Osteoblast (primary cell): ENCODE measurements at places on chromosomes 6 and 20. TPM values are rescaled to one million over a fixed set of nuclear protein-coding genes. Genes with fewer than 3 reads are reported as not detected.

- peaks cover 4% of the 10 kb centered on the region for H3K4me1 ChIP-seq
- no peaks in the 10 kb centered on the region for H3K27me3 ChIP-seq
- H3K36me3 ChIP-seq = no peaks in the 10 kb centered on the region
- no peak for DNase-seq
Measured at GRCh38 chr6:157510323-157511188, 129.6 kb downstream of the ZDHHC14 start.

GRCh38 chr6:100886076-100886475 lies 4.9 kb upstream of the ASCC3 start:
- H3K36me3 ChIP-seq = no peaks in the 10 kb centered on the region
- no peak for DNase-seq
- no peaks in the 10 kb centered on the region for H3K27me3 ChIP-seq
- H3K4me1 ChIP-seq = peaks cover 4% of the 10 kb centered on the region

The TAF8 gene
- 16.3 and 16.5 TPM in 2 replicates for total RNA-seq

DNA sequence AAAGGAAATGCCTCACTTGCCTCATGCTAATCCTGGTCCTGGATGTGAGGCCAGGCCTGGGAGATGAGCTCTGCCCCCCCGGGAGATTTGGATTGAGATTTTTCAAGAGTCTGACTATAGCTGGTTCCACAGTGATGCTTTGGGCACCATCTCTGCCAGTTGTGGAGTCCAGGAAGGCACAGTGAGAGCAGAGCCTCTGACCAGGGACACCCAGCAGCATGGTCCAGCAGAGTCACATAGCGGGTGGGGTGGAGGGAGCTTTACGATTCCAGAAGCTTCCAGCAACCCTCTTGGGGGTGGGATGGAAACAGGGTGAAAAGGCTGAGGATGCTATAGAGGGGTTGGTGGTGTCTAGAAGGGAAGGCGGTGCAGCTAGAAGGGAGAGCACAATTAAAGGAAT lies 8.7 kb downstream of the SLC32A1 start:
- no peak overlapping the region for H3K4me3 ChIP-seq
- no peak for DNase-seq
- peaks cover 8% of the 10 kb centered on the region for H3K4me1 ChIP-seq
- H3K27ac ChIP-seq = no peak overlapping the region
- peaks cover 71% of the 10 kb centered on the region for H3K27me3 ChIP-seq

DNA sequence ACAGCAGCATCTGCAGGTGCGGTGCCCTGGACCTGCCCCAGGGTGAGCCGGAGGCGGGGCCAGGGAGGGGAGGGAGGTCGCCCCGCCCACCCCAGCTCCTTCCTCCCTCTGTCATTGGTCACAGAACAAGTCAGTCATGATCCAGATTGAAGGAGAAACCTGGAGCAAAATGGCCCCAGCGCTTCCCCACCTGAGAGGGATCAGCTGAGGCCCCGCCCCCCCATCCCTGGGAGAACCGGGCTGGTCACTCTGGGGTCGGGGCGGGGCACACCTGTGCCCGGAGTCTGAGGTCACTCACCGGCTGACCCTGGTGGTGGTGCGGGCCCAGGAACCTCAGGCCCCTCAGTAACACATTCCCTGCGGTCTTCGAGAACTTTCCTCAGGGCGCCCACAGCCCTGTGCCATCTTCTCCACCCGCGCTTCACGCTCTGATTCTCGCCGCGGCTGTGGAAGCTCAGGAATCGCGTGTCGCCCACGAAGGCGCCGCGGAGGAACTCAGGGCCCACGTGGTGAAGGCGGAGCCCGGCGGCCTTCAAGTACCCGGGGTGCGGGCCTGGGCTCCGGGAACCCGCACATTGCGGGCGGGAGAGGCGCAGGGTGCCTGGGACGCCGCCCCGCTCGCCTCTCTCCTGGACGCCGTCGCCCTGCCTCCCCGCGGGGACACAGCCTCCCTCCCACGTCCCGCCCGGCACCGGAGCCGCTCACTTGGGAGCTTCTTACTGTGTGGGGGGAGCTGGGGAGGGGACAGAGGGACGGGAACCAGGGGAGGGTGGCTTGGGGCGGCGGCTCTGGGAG lies 36.4 kb upstream of the HLA-C start:
- peaks cover 49% of the 10 kb centered on the region for H3K27me3 ChIP-seq
- no peaks in the 10 kb centered on the region for H3K4me1 ChIP-seq
- H3K4me3 ChIP-seq = no peak overlapping the region
- H3K27ac ChIP-seq = no peak overlapping the region

- no peaks in the 10 kb centered on the region for H3K27me3 ChIP-seq
- no peak overlapping the region for H3K4me3 ChIP-seq
- H3K27ac ChIP-seq = no peak overlapping the region
- no peaks in the 10 kb centered on the region for H3K36me3 ChIP-seq
- H3K4me1 ChIP-seq = no peaks in the 10 kb centered on the region
- no peak for DNase-seq
Measured at GRCh38 chr20:9482180-9482579, 32.2 kb upstream of the LAMP5 start.

- H3K27ac ChIP-seq = no peak overlapping the region
- no peaks in the 10 kb centered on the region for H3K36me3 ChIP-seq
- no peak for DNase-seq
- no peak overlapping the region for H3K4me3 ChIP-seq
- peaks cover 8% of the 10 kb centered on the region for H3K27me3 ChIP-seq
Measured at GRCh38 chr20:61901392-61902220, 164.1 kb downstream of the TAF4 start.

GRCh38 chr20:48604426-48604825 lies 223.4 kb downstream of the PREX1 start:
- no peaks in the 10 kb centered on the region for H3K36me3 ChIP-seq
- no peak overlapping the region for H3K27ac ChIP-seq
- H3K4me3 ChIP-seq = no peak overlapping the region
- no peaks in the 10 kb centered on the region for H3K4me1 ChIP-seq
- DNase-seq = no peak
- H3K27me3 ChIP-seq = peaks cover 11% of the 10 kb centered on the region

DNA sequence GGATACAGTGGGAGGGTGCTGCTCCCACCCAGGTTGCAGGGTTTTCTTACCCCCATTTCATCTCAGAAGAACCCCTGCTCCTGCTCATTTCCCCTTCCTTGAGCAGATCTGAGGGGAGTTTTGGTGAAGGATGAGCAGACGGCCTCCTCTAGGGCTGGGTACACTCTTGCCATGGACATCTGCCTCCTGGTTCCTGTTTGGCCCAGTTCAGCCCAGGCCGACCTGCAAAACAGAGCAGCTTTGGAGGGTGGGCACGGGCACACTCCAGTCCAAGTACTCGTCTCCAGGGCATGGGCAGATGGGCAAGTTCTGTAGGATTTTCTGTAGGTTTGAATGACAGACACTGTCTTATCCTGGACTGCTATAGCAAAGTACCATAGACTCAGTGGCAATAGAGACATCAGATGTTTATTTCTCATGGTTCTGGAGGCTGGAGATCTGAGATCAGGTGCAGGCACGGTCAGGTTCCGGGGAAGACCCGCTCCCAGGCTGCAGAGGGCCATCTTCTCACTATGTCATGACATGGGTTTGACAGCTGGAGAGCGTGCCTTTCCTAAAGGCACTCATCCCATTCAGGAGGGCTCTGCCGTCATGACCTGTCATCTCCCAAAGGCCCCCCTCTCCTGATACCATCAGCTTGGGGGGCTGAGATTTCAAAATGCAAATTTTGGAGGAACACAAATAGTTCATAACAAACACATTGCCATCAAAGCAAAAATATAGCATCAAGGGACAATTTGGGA lies 6.2 kb downstream of the NPBWR2 start:
- H3K4me3 ChIP-seq = no peak overlapping the region
- DNase-seq = no peak
- no peaks in the 10 kb centered on the region for H3K36me3 ChIP-seq
- no peaks in the 10 kb centered on the region for H3K4me1 ChIP-seq
- H3K27ac ChIP-seq = no peak overlapping the region
- H3K27me3 ChIP-seq = peaks cover 35% of the 10 kb centered on the region

The TCF21 gene
- total RNA-seq = not detected in 2 replicates

DNA sequence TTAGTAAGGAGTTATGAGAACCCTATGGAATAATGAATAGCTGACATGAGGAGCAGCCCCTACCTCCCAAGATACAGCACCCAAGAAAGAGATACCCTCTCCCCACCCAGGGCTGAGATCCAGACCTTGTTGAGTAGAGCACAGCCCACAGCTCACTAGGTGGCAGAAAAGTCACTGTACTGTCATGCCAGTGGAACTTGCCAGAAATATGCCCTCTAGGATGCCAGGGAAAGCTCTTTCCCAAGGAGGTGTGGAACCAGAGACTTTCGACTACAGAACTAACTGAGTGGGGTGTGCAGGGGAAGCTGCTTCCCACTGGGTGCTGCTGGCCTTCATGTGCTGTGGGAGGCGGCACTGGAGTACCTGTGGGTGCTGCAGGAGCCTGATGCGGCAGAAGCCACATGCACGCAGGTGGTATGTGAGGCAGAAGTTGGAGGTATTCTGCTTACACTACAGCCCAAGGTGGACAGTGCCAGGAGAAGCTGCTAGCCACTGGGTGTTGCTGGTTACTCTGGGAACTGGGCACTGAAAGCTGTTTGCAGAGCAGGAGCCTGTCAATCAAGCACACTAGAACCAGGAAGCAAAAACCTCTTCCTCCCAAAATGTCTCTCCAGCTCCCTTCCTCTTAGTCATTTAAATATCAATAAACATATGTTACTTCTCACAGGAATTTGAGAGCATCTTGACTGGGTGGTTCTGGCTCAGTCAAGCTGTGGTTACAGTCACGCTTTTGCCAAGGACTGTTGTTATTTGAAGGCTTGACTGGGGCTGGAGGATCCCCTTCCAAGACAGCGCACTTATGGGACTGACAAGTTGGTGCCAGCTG lies 17.8 kb downstream of the ARMC12 start:
- no peaks in the 10 kb centered on the region for H3K4me1 ChIP-seq
- no peaks in the 10 kb centered on the region for H3K27me3 ChIP-seq
- no peaks in the 10 kb centered on the region for H3K36me3 ChIP-seq
- DNase-seq = peak; percentile 69
- no peak overlapping the region for H3K4me3 ChIP-seq
- H3K27ac ChIP-seq = no peak overlapping the region

- H3K4me3 ChIP-seq = no peak overlapping the region
- no peak for DNase-seq
- no peak overlapping the region for H3K27ac ChIP-seq
- no peaks in the 10 kb centered on the region for H3K36me3 ChIP-seq
- peaks cover 91% of the 10 kb centered on the region for H3K27me3 ChIP-seq
- no peaks in the 10 kb centered on the region for H3K4me1 ChIP-seq
Measured at GRCh38 chr6:104955491-104955890, 1.4 kb upstream of the LIN28B start.

GRCh38 chr6:57044568-57044967 lies 1.9 kb upstream of the KIAA1586 start:
- no peak for DNase-seq
- no peak overlapping the region for H3K27ac ChIP-seq
- no peak overlapping the region for H3K4me3 ChIP-seq
- H3K4me1 ChIP-seq = peaks cover 10% of the 10 kb centered on the region
- H3K36me3 ChIP-seq = no peaks in the 10 kb centered on the region

- H3K27ac ChIP-seq = no peak overlapping the region
- H3K4me1 ChIP-seq = peaks cover 13% of the 10 kb centered on the region
- H3K4me3 ChIP-seq = no peak overlapping the region
Measured at GRCh38 chr20:41432746-41433145, 66.1 kb upstream of the EMILIN3 start.

The NHLRC1 gene
- 2.4 and 2.9 TPM in 2 replicates for total RNA-seq

GRCh38 chr6:37054580-37054979 lies 49.1 kb downstream of the FGD2 start:
- no peaks in the 10 kb centered on the region for H3K36me3 ChIP-seq
- H3K4me3 ChIP-seq = no peak overlapping the region
- DNase-seq = peak; percentile 49
- no peaks in the 10 kb centered on the region for H3K27me3 ChIP-seq
- peaks cover 5% of the 10 kb centered on the region for H3K4me1 ChIP-seq

GRCh38 chr6:151869345-151869744 lies 61.9 kb downstream of the ESR1 start:
- peaks cover 7% of the 10 kb centered on the region for H3K4me1 ChIP-seq
- no peak overlapping the region for H3K27ac ChIP-seq
- no peak overlapping the region for H3K4me3 ChIP-seq
- H3K36me3 ChIP-seq = no peaks in the 10 kb centered on the region

GRCh38 chr6:129859524-129859923 lies 1.6 kb downstream of the TMEM244 start:
- peak overlapping the region; percentile 78 for H3K27ac ChIP-seq
- peaks cover 22% of the 10 kb centered on the region for H3K4me1 ChIP-seq
- no peak for DNase-seq
- no peaks in the 10 kb centered on the region for H3K36me3 ChIP-seq
- H3K4me3 ChIP-seq = no peak overlapping the region
- H3K27me3 ChIP-seq = no peaks in the 10 kb centered on the region

The OPRL1 gene
- total RNA-seq = 0.59 and 0.72 TPM in 2 replicates

GRCh38 chr6:130158056-130158455 lies 64.7 kb downstream of the SAMD3 start:
- H3K4me3 ChIP-seq = no peak overlapping the region
- H3K4me1 ChIP-seq = no peaks in the 10 kb centered on the region
- no peaks in the 10 kb centered on the region for H3K36me3 ChIP-seq
- DNase-seq = no peak

DNA sequence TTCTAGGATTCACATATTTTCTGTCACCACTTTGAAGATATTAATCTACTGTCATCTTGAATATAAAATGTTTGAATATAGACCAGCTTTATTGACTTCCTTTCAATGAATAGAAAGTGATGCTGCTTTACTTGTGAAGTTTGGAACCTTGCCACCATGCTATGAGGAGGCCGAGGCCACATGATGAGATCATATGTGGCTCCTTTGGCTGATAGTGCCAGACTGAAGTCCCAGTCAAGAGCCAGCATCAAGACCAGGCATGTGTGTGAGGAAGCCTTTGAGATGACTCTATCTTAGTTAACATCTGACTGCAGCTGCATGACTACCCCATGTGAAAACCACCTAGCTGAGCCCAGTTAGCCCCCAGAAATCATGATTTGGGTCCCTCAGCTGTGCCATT lies 169.5 kb downstream of the OTOR start:
- no peak for DNase-seq
- peaks cover 5% of the 10 kb centered on the region for H3K4me1 ChIP-seq
- no peak overlapping the region for H3K27ac ChIP-seq
- no peaks in the 10 kb centered on the region for H3K36me3 ChIP-seq
- H3K27me3 ChIP-seq = no peaks in the 10 kb centered on the region
- H3K4me3 ChIP-seq = no peak overlapping the region

The KIFC1 gene
- 3.2 and 4.0 TPM in 2 replicates for total RNA-seq

DNA sequence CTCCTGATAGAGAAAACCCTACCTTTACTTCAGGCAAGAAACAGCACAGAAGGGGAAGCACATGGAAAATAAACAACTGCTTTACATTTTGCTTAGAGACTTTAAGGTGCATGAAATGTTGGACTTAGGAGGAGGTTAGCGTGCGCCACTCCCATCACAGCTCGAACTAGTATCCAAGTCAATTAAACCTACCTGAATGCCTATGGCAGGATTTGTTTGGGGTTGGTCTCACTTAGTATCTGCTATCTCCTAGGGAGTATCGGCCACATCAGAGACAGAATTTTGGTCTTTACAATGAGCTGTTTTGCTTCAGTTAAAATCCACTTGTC lies 12.0 kb downstream of the CYP24A1 start:
- no peaks in the 10 kb centered on the region for H3K4me1 ChIP-seq
- no peak overlapping the region for H3K27ac ChIP-seq
- DNase-seq = no peak
- no peaks in the 10 kb centered on the region for H3K36me3 ChIP-seq
- H3K27me3 ChIP-seq = peaks cover 47% of the 10 kb centered on the region

The OSTM1 gene
- 36.5 and 42.3 TPM in 2 replicates for total RNA-seq
